Lower leg skin (tissue), 4 donors: ENCODE measurements at places on chromosomes 2 and 18. TPM values are rescaled to one million over a fixed set of nuclear protein-coding genes. Genes with fewer than 3 reads are reported as not detected.

DNA sequence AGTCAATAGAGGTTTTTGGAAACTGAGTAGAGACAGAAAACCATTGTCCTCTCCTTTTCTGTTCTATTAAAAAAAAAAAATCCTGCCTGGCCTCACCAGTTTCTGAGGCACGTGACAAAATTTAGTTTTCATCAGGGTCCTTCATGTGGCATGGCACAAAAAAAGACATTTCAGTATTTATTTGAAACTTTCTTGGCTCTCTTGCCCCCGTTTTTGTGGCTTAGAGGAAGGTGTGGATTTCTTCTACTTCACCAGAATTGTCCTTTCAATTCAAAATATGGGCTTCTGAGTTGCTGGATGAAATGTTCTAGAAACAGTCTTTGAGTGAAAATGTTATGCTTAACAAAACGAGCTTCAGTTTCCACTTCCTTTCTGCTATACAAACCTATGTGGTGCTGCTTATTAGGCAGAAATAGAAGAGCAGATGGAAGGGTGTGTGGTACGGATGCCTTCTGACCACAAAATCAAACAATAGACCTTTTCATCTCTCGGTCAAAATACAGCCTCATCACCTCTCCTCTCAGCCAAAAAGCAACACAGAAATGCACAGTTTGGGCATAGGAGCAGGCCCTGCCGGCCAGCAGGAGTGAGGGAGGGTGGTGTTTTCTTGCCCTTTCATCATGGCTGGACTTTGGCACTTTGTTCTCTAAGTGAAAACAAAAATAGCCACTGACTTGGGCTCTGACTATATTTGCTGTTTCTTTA, 89.2 kb downstream of the SH3RF3 start:
- no peak for DNase-seq

Gene ACTR1B
- 77.4 TPM for total RNA-seq

- no peak for DNase-seq
Measured at GRCh38 chr2:176507786-176508185, 238.5 kb downstream of the MTX2 start.

DNA sequence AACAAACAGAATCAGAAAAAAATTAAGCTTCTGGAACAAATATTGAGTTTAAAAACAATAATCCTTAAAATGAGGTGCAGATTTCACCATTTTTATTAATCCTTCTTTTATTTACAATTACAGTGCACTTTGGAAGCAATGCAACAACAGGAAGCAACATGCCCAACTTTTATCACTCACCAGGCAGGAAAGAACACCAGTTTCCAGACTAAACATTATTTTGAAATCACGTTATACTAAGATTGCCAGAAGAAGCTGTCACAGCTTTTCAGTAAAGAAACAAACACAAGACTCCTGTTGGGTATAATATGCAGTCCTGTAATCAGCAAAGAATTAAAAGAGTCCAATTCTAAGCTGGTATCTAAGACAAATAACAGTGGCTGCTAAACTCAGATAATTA, 137.9 kb upstream of the ZC3H15 start:
- no peak for DNase-seq

DNA sequence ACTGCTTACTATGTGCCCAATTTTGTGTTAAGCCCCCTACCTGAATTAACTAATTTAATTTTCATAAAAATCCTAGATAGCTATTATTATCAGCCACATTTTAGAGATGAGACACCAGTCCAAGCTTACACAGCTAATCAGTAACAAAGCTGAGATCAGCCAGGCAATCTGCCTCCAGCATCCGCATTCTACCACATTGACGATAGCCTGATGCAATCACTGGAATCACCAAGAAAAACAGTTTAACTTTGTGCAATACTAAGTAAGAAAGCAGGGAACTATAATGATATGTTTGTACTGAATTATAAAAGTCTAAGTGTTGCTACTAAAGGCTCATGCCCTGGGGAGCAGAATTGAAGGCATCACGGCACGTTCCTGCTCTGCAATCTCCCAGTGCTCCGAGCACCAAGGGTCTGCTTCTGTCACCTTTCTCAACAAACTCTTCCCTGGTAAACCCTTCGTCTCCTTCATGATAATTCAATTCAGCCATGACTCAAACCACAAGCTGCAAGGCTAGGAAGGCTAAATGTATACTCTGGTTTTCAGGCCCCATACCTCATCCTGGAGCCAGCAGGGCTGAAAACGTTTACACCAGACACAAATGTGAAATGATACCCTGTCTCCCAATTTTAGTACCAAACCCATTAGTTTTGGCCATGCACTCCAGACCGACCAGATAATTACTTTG, 19.4 kb downstream of the KANSL3 start:
- no peak for DNase-seq

DNA sequence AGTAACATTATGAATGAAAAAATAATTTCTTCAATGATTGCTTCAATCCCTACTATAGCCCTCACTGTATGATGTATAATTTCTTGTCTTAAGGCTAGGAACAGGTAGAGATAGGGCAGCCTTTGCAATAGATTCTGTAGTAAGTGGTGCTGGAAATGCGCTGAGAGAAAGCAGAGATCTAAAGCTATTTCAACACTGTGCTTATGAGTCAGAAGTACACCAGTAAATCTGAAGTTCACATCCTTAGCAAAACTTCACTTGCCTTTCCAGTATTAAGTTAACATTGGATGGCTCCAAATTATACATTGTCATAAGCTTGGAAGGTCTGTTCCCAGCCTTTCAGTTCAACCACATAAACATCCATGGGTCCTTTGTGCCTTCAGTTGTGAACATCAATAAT, 178.2 kb upstream of the EPHA4 start:
- DNase-seq = no peak

Gene ABHD3
- 4.9 TPM for total RNA-seq

- DNase-seq = no peak
Measured at GRCh38 chr2:85250045-85250444, 77.7 kb downstream of the TGOLN2 start.

DNA sequence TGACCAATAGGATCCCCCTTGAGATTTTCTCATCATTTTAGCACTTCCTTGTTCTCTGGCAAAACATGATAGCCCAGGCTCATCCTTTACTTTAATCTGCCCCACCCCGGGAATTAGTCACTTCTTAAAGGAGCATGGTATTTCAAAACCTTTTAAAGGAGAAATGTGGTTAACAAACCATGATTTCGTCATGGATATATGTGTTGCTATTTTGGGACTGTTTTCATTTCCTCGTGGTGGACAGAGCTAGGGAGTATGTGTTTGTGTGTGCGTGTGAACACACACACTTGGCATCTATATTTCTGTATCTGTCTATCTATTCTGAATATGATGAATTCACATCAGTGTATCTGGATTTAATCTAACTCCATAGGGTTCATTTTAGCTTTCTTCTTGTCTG, 128.1 kb downstream of the BIRC6 start:
- no peak for DNase-seq

Gene SERPINB11
- total RNA-seq = 0.61 TPM

DNA sequence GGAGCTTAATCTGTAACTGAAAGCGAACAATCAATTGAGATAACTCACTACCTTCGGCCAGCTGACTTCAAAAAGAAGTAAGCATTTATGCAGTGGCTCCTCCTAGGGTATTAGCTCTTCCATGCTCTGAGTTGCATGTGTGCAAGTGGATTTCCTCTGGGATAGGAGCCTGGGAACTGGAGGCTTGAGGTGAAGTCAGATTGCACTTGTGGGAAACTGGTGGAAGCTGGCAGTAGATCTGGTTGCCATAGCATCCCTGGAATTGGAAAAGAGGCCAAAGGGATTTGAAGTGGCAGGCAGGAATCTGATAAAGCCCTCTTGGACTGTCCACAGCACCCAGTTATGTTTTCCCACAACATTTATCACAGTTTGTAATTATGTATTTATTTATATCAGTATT, 50.6 kb upstream of the FMNL2 start:
- DNase-seq = no peak

- no peak for DNase-seq
Measured at GRCh38 chr2:41414486-41415230, 633.2 kb upstream of the PKDCC start.

Gene IL18RAP
- 0.23 TPM for total RNA-seq

GRCh38 chr2:199484927-199485326, 27.2 kb upstream of the SATB2 start:
- no peak for DNase-seq

GRCh38 chr2:154670083-154670482, 28.4 kb upstream of the KCNJ3 start:
- no peak for DNase-seq
